ENCODE measurements at places on chromosomes 6 and 20. TPM values are rescaled to one million over a fixed set of nuclear protein-coding genes. Genes with fewer than 3 reads are reported as not detected.

The PNPLA1 gene
- total RNA-seq = not detected

The KIAA1755 gene
- 0.18 TPM for total RNA-seq

The C20orf141 gene
- total RNA-seq = not detected

The ITPA gene
- total RNA-seq = 120 TPM

The PTGIS gene
- 0.02 TPM for total RNA-seq

The SS18L1 gene
- 5.2 TPM for total RNA-seq

The SASH1 gene
- total RNA-seq = 3.0 TPM

The PCSK2 gene
- not detected for total RNA-seq

The SLC22A7 gene
- not detected for total RNA-seq

The PXDC1 gene
- total RNA-seq = 21.1 TPM

The OVOL2 gene
- 0.35 TPM for total RNA-seq

The CRIP3 gene
- 0.11 TPM for total RNA-seq

The C6orf132 gene
- 2.8 TPM for total RNA-seq

The KIF6 gene
- total RNA-seq = 0.18 TPM

The FLRT3 gene
- total RNA-seq = 2.6 TPM

The NR2E1 gene
- total RNA-seq = 0.07 TPM

The CD40 gene
- 3.8 TPM for total RNA-seq

The FABP7 gene
- not detected for total RNA-seq

The L3MBTL1 gene
- total RNA-seq = 1.1 TPM

The TRAPPC3L gene
- total RNA-seq = not detected

The MRPS26 gene
- 126 TPM for total RNA-seq

All from A549 treated with dexamethasone at 1 μM for 4 hours (cell line).